GM04504 (cell line): ENCODE measurements at places on chromosomes 4 and X.

GRCh38 chr4:43843501-43843900, 605.1 kb downstream of the KCTD8 start:
- no peak for DNase-seq

- DNase-seq: peak; percentile 73
Observed at GRCh38 chr4:112170451-112170993, 25.3 kb downstream of the FAM241A start.

DNA sequence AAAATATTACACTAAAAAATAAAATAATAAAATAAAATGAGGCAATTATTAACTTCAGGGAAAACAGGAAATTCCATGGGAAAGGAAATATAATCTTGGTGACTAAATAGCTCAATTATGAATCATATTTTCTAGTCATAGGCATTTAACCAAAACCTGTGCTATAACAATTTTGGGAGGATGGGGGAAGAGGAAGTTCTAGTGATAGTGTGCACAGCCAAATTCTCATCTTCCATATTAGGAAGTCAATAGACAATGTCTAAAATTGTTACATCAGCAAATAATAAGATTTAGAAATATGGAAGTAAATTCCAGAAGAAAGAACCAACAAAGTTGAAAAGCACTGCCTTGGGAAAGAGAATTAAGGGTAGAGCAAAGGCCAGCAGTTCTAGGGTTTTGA, 2.8 kb downstream of the AWAT2 start:
- no peak for DNase-seq

DNA sequence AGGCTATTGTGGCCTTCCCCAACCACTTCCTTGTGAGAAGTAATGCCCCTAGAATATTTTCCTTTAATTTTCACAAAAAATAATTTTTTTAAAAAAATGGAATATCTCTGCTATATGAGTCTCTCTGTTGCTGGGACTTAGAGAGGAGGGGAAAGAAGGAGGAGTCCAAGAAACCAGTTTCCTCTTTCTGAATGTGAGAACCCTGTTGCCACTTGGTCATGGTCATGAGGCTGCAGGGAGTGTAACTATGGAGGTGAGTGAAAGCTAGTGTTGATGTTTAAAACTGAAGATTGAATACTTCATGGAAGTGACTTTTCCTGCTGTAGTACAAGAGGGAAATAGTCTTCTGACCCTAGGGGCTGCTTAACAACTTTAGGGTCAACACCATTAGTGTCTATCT, 20.4 kb downstream of the KIAA1210 start:
- DNase-seq: no peak

- DNase-seq: no peak
Observed at GRCh38 chrX:53160297-53160983, 64.6 kb downstream of the KDM5C start.

DNA sequence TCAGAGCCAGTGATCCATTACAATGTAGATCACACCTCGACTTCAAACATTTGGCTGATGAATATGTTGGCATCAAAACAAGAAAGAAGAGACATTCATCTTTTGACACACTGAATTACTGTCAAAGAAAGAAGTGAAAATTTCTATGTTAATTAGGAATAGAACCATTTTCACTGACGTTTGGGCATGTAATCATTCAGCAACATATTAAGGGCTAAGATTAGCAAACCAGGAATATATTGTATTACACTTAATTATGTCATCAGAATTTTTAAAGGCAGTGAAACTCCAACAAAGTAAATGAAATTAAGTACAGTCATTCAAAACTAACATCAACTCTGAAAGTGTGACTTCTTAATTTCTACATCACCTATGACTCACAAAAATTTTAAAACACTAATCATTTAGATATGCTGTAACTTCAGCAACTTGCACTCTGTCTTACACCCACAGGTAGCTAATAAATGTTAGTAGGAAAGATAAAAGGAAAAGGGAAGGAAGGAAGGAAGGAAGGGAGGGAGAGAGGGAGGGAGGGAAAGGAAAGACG, 1.4 kb upstream of the SMR3A start:
- DNase-seq: no peak

- DNase-seq: no peak
Observed at GRCh38 chr4:143320113-143320512, 16.6 kb upstream of the GAB1 start.
